ENCODE measurements at places on chromosomes 3 and 15.

GRCh38 chr3:41370307-41370706 is 171.0 kb downstream of the CTNNB1 start:
- DNase-seq, result no peak

DNA sequence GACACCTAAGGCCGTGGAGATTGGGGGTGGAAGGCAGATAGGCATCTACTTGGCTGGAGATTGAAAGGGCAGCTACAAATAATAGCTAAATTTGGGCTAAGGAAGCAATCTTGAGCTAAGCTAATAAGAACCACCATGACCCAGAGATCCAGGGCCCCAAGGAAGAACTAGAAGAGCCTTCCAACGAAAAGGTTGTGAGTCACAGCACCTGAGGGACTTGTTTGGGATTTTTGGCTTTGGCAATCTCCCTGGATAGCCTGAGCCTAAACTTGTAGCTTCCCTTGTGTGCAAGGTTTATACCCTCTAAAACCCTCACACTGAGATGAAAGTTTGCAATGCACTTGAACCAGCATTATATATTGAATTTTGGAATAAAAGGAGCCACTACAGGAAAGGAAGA is 364.0 kb upstream of the IL12A start:
- no peak for DNase-seq

DNA sequence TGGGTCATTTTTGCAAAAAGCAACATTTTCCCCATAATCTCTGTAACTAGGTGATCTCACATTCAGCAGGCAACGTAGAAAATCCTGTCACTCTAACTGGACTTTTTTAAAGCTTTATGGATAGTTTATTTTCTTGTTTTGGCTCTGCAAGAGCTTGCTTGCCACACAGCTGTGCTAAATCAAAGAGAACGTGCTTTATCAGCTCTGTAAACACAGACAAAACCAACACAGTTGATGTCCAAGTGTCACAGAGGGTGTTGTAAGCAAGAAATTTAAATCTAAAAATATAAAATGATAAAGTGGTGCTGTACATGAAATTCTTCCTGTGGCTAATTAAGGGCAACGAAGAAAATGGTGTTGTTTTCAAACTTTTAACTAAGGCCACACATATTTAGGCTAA is 97.5 kb upstream of the STAC start:
- no peak for DNase-seq

- no peak for DNase-seq
These were observed 90.5 kb downstream of the MRPL46 start for GRCh38 chr15:88376574-88377174.

All from central memory CD4-positive, alpha-beta T cell (primary cell).